ENCODE measurements at places on chromosomes 12 and 14. TPM values are rescaled to one million over a fixed set of nuclear protein-coding genes. Genes with fewer than 3 reads are reported as not detected.

Gene MIPOL1
- 2.2 TPM for polyA plus RNA-seq

Gene NPFF
- polyA plus RNA-seq = 0.12 TPM

Gene PTPRB
- 1.6 TPM for polyA plus RNA-seq

Gene VDR
- 10.8 TPM for polyA plus RNA-seq

Gene CLEC7A
- 4.6 TPM for polyA plus RNA-seq

Gene CCNK
- polyA plus RNA-seq = 15.4 TPM

Gene AKAP5
- 0.06 TPM for polyA plus RNA-seq

Gene ASIC1
- polyA plus RNA-seq = 1.4 TPM

Gene GLIPR1L1
- not detected for polyA plus RNA-seq

Gene TTC6
- polyA plus RNA-seq = 2.4 TPM

Gene NGB
- 0.04 TPM for polyA plus RNA-seq

Gene MGP
- polyA plus RNA-seq = 51.2 TPM

Gene ACOT4
- polyA plus RNA-seq = 2.2 TPM

Gene ASCL1
- polyA plus RNA-seq = 0.02 TPM

Gene DTX3
- polyA plus RNA-seq = 16.7 TPM

Gene TOGARAM1
- 3.0 TPM for polyA plus RNA-seq

Gene PAPOLA
- 57.5 TPM for polyA plus RNA-seq

Gene FAM181A
- polyA plus RNA-seq = not detected

Gene MYO1A
- 0.31 TPM for polyA plus RNA-seq

Gene KLRD1
- polyA plus RNA-seq = 0.46 TPM

Gene IQSEC3
- polyA plus RNA-seq = 0.14 TPM

Gene FAM222A
- 3.9 TPM for polyA plus RNA-seq

Gene GPRC5D
- polyA plus RNA-seq = 0.31 TPM

Gene RNASE7
- 92.8 TPM for polyA plus RNA-seq

Gene P2RX7
- polyA plus RNA-seq = 1.2 TPM

Gene EPYC
- not detected for polyA plus RNA-seq

Gene GDF11
- 0.43 TPM for polyA plus RNA-seq

Gene PIWIL1
- polyA plus RNA-seq = not detected

Gene C12orf50
- polyA plus RNA-seq = not detected

Gene NUAK1
- polyA plus RNA-seq = 0.82 TPM

Gene CCDC177
- polyA plus RNA-seq = 0.01 TPM

Gene ST8SIA1
- 1.1 TPM for polyA plus RNA-seq

Gene KLC1
- polyA plus RNA-seq = 102 TPM

Gene CCT2
- 96.1 TPM for polyA plus RNA-seq

Gene TOMM20L
- not detected for polyA plus RNA-seq

Gene CPNE6
- polyA plus RNA-seq = not detected

Gene DDN
- polyA plus RNA-seq = 0.12 TPM

Gene RERG
- polyA plus RNA-seq = 3.2 TPM

Gene SH2B3
- polyA plus RNA-seq = 0.79 TPM

Gene ZBTB1
- polyA plus RNA-seq = 14.4 TPM

Gene PROX2
- polyA plus RNA-seq = not detected

Gene CDCA4
- polyA plus RNA-seq = 24.7 TPM

Gene ETFBKMT
- polyA plus RNA-seq = 0.84 TPM

Gene KCNA5
- polyA plus RNA-seq = 0.71 TPM

Gene TCL1B
- polyA plus RNA-seq = not detected

Gene PLEKHG3
- polyA plus RNA-seq = 23.1 TPM

Gene KRT79
- 1.8 TPM for polyA plus RNA-seq

Gene SRRM4
- polyA plus RNA-seq = under 0.01 TPM

Measured in esophagus (tissue), 2 donors.